ENCODE measurements at places on chromosomes 4 and X.

- DNase-seq, result no peak
Observed at GRCh38 chrX:114583646-114584374, at the start of gene HTR2C. HTR2C (plus strand) TSS chrX:114584086; CDS start chrX:114726937, 142,851 bp downstream.

DNA sequence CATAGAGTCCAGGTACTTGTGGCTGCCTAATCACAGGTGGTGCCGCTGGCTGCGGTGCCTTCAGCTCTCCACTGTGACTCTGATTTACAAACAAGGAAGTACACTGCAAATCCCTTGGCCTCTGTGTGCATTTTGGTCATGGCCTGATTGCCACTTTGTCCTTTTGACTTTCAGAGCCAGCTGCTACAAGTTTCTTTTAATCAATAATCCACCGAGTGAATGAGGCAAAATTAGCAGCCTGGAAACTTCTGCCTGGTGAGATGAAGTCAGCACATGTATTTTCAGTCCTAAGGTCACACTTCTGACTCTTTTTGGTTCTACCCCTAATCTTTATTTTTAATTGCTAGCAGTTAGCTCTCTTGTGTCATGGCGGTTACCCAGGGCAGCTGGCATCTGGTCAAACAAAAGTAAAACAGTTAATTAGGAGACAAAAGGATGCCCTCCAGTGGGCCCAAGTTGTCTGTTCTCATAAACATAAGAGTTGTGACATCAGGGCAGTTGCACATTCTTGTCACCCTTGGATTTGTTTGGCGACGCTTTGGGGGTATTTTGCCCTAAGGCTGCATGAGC lies 62.3 kb upstream of the LNX1 start:
- no peak for DNase-seq

- no peak for DNase-seq
Observed at GRCh38 chr4:118325431-118325830, 27.4 kb downstream of the PRSS12 start.

DNA sequence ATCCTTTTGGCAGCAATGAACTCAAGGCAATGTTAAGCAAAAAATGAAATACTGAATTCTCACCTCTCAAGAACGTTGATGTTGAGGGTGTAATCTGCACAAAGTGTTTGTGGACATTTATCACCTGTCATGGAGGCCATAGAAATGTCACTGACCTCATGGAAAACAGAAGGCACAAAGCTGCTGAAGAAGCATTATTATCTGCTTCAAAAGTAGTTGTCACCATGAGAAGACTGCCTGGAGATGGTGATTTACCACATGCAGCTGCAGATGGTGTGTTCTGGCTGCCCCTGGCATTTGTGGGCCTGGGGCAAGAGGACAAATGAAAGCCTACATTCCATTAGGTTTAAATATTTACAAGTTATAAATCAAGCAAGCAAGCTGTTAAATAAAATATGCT lies 116.8 kb upstream of the RPS6KA3 start:
- DNase-seq, result no peak

DNA sequence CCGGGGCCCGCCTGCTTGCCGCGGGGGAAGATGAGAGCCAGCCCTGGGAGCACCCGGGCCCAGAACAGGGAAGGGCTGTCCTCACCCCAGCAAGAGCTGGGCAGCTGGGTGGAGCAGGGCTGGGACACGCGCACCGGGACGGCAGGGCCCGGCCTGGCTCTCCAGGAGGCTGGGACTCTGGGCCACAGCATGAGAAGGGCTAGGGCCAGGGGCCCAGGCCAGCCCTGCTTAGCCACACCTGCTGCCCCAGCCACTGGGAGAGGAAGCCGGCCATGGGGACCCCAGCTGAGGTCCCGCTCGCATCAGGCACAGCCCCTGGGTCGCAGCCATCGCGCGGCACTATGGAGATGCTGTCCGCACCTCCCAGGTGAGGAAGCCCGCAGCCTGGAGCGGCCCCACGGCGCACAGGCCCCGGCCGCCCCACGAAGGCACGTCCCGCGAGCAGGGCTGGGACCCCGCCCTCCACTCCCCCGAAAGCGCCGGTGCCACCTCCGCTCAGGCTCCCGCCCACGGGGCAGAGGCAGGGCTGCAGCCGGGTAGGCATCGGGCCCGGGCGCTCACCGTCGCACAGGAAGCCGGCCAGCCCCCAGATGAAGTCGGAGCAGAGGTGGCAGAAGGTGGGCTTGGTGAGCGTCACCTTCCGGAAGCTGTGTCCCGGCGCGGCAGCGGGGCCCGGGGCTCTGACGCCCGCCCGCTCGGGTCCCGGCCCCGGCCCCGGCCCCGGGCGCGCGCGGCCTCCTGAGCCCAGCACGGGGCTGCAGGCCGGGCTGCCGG lies 531 bp downstream of the DGKQ start:
- DNase-seq, result peak; percentile 33

DNA sequence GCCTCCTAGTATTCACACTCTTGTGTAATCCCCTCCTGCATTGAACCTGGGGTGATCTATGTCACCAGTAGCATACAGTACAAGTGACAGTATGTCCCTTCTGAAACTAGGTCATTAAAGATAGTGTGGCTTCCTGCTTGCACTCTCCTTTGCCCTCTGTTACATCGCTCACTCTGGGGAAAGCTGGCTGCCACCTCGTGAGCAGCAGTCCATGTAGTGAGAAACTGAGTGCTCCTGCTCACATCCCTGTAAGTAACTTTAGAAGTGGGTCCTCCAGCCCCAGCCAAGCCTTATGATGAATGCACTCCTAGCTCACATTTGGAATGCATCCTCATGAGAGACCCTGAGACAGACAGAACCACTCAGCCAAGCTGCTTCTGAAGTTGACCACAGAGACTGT lies 89.8 kb upstream of the TNIP3 start:
- DNase-seq, result no peak

DNA sequence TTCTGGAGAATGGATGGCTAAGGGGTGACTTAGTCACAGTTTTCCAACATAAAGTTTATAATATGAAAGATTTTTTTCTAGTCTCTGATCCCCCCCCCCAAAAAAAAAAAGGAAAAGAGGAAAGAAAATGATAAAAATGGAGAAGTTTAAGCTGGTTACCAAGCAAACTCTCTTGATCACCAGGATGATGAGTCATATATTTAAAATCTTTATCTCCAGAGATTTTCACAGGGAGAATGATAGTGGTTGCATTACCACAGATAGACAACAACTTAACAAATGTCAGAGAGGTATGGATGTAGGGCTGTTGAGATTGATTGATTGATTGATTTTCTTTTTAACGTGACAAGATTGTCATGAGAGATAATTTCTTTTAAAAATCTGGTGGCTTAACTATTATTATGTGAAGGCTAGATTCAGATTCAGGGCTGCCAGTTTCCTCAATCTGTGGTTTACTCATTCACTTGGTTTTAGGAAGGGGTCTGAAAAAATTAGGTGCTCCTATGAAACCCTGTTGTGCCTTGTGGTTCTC lies 13.3 kb upstream of the TEX13C start:
- no peak for DNase-seq

GRCh38 chr4:22356987-22357596 lies 158.8 kb downstream of the ADGRA3 start:
- DNase-seq, result no peak

DNA sequence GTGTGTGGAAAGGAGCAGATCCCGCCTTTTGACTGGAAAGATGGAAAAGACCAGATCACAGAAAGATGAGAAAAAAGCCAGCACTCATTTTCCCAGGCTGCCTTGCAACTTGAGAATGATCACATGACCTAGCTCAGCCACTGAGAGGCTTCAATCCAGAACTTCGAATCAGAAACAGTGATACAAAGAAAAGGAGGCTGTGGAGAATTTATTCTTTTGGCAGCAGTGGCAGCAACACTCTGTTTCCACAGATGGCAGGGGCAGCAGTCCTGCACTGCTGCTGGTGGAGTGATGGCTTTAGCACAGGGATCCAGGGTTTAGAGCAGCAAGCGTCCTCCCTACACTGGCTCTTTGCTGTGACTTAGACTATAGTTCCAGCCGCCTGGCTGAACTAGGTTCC lies 77.8 kb upstream of the SH3RF1 start:
- no peak for DNase-seq

DNA sequence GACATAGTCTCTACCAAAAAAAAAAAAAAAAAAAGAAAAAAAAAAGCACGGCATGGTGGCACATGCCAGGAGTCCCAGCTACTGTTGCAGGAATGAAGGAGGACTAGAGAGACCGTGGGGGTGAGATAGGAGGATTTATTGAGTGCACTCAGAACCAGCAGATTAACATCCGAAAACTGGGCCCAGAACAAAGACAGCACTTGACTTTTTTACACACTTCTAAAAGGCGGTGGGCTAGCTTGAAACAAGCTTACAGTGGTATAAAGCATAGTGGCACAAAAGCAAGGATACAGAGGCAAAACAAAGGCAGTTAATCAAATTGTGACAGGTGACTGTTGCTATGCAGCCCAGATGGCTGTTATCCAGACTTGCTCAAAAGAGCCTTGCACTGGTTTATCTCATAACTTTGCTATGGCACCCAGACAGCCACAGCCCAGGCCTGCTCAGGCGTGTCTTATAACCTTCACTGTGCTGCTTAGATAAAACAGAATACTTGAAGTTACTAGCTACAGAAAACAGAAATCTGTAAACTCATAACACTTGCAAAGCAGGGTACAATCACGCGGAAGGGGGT lies 9.9 kb upstream of the PI4K2B start:
- peak; percentile 15 for DNase-seq

- no peak for DNase-seq
Observed at GRCh38 chrX:85698921-85699320, 319.5 kb upstream of the POF1B start.

GRCh38 chr4:60962286-60962685 lies 237.8 kb upstream of the ADGRL3 start:
- DNase-seq, result no peak

- no peak for DNase-seq
Observed at GRCh38 chr4:184384056-184384809, 90.1 kb downstream of the IRF2 start.

- DNase-seq, result no peak
Observed at GRCh38 chrX:39156051-39156450, 354.8 kb downstream of the MID1IP1 start.

- DNase-seq, result no peak
Observed at GRCh38 chr4:6955261-6955911, 45.8 kb downstream of the TBC1D14 start.

- no peak for DNase-seq
Observed at GRCh38 chr4:53889326-53890055, 174.9 kb downstream of the CHIC2 start.

DNA sequence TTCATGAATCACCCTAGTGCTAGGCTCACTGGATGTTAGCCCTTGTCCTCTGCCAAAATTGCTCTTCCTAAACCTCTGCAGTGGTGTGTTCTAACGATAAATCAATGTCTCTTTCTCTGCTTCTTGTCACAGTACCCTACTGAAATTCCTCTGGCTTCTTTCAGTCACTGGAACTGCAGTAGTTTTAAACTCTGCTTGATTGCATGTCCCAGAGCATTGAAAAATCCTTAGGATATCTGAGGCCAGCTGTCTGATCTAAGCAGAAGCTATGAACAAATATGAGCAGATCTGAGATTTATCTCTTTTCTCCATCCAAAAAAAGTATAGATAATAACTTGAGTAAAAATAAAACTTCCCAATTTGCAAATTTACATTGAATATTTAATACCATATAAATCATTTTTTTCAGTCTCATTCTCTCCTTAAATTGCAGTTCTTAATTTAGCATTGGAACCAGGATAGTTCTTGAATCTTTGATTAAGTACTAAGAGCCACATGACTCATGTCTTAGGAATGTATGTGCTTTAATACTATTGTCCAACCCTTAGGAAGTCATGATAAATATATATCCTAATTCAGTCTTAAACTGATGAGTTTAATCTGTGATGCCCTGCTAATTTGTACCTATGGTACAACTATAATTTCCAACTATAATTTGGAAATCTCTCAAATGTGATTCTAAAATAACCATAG lies 169.7 kb downstream of the PDHA2 start:
- no peak for DNase-seq

GRCh38 chrX:8576821-8577220 lies 112.2 kb downstream of the VCX3B start:
- DNase-seq, result no peak

- DNase-seq, result no peak
Observed at GRCh38 chr4:162366146-162366545, 202.3 kb upstream of the FSTL5 start.

- no peak for DNase-seq
Observed at GRCh38 chrX:130974323-130974722, 71.3 kb upstream of the ENOX2 start.

DNA sequence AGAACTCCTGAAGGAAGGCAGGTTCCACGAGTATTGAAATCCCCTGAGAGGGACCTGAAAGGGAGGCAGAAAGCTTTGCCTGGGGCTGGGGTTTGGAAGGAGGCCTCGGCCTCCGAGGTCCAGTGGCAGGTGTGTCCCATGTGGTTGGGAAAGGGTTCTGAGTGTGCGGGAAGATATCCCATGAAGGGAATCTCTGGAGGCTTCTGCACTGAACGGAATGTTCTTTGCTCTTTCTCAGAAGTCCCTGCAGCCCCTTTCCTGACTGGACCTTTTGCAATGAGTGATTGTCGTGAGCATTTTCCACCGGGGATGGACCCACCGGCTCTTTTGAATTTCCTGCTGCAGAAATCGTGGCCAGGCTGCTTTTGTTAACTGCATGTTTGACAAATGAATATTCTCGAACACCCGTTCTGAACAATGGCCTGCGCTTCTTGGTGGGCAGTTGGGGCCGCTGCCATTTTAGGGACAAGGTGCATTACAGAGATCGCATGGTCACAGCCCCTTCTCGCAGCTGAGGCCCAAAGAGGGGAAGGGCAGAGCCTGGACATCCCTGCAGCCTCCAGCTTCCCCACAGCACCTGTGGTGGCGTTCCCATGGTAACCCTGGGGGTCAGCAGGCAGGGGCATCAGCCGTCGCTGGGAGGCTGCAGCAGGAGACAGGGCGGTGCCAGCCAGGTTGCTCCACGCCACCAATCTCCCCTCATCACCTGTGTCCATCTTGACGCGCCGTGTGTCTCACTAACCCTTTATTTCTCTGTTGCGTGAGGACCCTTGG lies 18.3 kb upstream of the HTRA3 start:
- DNase-seq, result no peak

GRCh38 chr4:146472404-146472803 lies 49.3 kb downstream of the SLC10A7 start:
- DNase-seq, result no peak

GRCh38 chrX:106921637-106922036 lies 1.4 kb downstream of the CLDN2 start:
- no peak for DNase-seq

Measured in T-helper 1 cell (primary cell).